ENCODE measurements at places on chromosomes 12 and 14.

DNA sequence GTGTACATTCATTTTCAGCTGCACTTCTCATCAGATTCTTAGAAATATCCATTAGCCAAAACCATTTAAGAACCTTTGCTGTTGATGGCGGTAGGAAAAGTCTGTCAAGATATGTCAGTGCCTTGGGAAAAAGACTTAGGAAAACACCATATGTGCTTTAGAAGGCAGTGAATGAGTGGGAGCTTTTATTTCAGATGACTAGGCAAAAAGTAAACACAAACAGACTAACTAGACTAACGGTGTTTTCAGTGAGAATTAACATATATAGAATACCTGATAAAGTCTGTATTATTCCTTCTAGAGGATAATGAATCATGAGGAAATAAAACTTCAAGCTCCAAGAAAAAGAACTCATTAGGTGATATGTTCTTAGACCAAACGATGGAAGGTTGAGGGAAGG lies 418.9 kb downstream of the NAV3 start:
- no peak for DNase-seq

DNA sequence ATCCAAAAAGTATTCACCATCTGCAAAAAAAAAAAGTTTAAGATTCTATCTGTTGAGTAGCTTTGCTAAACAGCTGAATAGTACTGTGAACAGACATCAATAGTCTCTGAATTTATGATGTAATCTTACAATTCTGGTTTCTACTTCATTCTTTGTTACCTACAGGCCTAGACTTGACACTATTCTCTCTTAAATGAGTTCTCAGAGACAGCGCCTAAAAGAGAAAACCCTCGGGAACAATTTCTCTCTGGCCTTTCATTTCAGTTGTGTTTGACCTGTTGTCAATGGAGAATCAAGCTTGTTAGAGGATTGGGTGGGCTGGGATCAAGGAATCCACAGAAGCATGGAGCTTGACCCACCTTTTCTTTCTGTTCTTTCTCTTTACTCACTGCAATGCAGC lies 5.9 kb upstream of the TWF1 start:
- no peak for DNase-seq

DNA sequence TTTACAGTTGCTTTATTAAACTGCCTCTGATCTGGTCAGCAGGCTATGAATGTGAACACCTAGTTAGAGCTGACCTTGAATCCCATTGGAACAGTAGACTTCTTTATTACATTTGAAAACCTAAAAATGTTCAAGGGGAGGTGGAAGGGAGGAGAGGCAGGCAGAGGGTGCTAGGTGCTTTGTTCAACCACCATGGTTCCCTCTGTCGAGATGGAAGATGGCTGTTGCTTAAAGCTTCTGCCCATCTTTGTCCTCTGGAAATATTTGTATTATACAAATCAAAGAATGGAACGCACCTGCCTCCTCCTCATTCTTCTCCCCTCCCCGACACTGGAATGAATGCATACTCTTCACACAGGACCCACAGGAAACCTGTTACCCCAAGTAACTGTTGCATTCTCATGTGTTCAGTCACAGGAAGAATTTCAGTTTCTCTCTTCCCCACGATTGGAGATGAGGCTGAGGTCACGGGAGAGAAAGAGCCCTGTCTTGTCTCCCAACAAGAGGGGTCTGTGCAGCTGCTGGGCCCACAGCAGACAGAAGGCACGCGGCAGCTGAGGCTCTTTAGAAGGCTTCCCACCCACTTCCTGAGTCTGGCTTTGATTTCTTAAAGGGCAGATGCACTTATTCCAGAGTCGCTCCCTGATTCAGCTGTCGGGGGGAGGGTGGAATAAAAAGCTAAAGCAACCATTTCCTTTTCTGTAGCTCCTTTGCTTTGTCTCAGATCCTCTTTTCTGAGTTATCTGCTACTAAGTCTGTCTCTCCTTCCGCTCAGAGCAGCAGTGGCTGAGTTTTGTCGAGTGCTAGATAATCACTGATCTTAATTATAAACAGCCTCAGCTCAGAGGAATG lies 217.9 kb upstream of the BTG1 start:
- DNase-seq: peak; percentile 93

- peak; percentile 55 for DNase-seq
Observed at GRCh38 chr14:68088451-68088854, 268.9 kb downstream of the RAD51B start.

GRCh38 chr14:20988717-20989470 lies 886 bp upstream of the METTL17 start:
- DNase-seq: no peak

- DNase-seq: no peak
Observed at GRCh38 chr12:11807458-11807857, 158.0 kb downstream of the ETV6 start.

DNA sequence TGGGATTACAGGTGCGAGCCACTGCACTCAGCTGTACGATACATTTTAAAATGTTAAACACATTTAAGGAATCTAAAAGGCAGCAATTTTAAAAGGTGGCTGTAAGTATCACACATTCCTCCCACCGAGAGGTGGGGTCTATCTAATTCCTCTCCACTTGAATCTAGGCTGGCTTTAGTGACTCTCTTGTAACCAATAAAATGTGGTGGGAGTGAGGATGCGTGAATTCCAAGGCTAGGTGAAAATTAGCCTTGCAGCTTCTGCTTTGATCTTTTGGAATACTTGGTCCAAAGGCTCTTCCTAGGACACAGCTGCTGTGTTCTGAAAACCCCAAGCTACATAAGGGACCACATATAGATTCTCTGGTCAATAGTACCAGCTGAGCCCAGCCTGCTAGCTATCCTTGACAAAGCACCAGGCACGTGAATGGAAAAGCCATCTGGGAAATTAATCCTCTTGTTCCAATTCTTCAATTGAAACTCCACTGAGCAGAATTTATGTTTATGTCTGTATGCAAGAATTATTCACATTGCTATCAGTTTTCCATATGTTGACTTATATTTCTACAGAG lies 8.8 kb upstream of the GPRC5D start:
- no peak for DNase-seq

Data from islet precursor cell (in vitro differentiated cells).